ENCODE measurements at places on chromosomes 1 and 21.

DNA sequence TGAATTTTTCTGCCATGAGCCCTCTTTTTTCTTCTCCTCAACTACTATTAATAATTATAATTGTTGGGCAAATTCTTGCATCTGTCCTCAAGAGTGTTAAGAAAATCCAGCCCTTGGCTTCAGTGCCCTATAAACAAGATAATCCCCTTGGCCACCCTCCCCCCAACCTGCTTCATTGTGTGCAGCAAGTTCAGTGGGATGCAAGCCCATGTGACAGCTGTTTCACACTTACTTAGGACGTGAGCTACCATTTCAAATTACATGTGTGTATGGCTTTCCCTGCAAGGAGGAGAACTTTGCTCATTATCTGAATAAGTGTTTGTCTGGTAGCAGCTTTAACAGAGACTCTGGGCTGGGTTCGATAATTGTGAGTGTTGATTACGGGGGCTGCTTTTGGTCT, 276.2 kb downstream of the CACNA1E start:
- DNase-seq: no peak

DNA sequence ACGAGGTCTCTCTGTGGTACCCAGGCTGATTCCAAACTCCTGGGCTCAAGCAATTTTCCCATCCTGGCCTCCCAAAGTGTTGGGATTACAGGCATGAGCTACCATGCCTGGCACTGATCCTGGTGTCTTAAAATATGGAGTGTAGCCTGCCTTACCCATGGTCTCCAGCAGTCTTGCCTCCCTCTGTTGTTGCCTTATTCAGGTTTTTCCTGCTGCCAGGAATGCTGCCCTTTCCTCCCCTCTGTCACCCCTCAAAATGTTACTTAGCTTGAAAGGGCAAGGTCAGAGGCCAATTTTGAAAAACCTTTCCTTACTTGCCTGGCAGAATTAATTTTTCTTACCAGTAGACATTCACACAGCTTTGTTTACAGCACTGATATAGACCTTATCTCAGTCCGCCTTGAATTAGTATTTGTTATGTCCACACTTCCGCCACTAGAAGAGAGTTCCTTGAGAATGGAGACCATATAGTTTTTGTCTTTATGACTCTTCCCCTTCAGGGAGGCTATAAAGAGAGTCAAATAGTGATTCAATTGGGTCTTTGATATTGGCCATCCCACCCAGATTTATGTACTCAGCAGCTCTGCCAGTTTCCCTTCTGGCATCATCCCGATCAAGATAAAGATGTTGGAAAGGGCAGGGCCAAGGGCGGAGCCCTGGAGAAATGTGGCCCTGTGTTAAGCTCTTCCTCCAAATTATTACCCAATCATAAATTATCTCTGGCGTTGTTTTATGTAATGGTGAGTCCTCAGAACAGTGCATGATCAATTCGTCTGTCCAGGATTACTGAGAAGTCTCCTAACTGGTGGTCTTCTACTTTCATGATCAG, 38.8 kb downstream of the C1orf21 start:
- DNase-seq: no peak

DNA sequence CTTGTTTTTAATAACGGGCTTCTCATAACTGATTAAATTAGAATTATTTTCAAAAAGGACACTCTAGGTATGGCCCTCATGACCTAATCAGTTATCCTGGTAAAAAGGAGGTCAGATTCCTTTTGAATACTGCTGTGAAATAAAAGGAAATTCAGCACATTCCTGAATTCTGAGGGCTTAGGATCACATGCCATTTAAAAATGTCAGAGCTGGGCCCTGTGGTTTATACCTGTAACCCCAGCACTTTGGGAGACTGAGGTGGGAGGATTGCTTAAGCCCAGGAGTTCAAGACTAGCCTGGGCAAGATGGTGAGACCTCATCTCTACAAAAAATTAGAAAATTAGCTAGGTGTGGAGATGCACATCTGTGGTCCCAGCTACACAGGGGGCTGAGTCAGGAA, 18.0 kb upstream of the RABGGTB start:
- DNase-seq: no peak

DNA sequence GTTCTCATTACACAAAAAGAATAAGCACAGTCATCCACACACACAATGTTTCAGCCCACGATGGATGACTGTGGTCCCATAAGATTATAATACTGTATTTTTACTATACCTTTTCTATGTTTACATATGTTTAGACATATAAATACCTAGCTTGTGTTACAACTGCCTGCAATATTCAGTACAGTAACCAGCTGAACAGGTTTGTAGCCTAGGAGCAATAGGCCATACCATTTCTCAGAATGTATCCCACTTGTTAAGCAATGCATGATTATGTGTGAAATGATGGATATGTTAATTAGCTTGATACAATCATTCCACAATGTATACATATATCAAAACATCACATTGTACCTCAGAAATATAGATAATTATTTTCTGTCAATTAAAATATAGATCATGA, 33.2 kb upstream of the SAMD13 start:
- no peak for DNase-seq

- no peak for DNase-seq
Observed at GRCh38 chr21:42630626-42631025, 22.8 kb upstream of the PDE9A start.

GRCh38 chr1:231420299-231420958, 1.7 kb downstream of the EGLN1 start:
- no peak for DNase-seq

DNA sequence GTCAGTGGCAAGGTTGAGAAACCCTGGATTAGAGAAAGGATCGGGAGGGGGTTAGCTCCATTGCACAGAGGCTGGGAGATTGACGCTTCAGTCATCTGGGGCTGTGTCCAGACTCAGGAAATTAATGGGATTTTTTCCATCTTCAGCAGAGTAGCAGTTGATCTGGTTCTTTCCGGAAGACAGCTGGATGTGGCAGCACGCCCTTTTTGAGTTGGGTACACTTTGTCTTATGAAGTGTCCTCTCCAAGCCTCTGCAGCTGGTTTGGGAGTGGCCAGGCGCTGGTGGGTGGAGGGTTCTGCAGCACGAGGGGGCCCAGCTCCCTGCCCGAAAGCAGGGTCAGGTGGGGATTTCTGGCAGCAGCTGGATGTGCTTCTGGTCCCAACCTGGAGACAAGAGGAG, 95.1 kb downstream of the TAS1R2 start:
- peak; percentile 28 for DNase-seq

DNA sequence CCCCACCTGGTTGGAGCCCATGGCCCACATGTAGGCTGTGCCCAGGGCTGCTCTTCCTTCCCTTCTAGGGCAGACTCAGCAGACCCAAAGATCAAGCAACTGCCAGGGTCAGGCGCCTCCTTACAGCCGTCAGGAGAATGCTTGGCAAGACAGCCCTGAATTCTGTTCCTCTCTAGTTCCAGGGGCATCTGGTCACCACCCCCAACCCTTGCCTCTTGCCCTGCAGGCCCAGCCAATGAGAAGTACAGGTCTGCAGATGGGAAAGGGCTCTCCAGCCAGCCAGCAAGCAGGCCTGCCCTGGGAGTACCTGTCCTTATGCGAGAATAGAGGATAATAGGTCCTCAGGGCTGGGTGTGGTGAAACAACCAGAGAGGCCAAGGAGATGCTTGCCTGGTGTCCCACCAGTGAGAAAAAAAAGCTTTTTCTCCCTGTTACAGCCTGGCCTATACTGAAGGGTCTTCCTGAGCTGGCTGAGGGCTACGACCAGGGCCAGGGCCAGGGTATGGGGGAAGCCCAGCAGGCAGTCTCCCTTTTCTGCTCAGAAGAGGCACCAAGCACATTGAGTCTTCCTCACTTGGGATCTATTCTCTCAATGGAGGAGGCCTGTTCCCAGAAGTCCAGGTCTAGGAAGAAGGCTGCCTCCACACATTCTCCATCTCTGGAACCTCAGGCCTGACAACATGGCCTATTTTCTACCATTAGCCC, 31.4 kb downstream of the NAV1 start:
- no peak for DNase-seq

- no peak for DNase-seq
Observed at GRCh38 chr1:224773646-224774045, 155.8 kb upstream of the DNAH14 start.

GRCh38 chr1:67626090-67626860, 58.7 kb upstream of the GADD45A start:
- no peak for DNase-seq

DNA sequence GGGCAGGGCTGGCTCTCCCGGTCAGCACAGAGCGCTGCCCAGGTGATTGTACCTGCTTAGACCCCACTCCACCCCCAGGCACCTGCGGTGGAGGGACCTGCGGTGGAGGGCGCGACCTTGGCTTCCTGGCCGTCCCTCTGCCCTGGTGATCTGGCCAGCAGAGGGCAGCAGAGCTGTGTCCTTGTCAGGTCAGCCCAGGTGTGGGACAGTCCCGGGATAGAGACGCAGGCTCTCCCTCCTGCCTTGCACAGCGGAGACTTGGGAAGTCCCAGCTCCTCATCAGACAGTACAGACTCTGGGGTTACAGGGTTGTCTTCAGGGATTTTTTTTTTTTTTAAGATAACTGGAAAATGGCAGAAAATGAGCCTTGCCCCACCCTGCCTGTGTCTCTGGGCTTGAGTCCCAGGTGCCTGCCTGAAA, 10.0 kb downstream of the SLX9 start:
- DNase-seq: peak; percentile 58

DNA sequence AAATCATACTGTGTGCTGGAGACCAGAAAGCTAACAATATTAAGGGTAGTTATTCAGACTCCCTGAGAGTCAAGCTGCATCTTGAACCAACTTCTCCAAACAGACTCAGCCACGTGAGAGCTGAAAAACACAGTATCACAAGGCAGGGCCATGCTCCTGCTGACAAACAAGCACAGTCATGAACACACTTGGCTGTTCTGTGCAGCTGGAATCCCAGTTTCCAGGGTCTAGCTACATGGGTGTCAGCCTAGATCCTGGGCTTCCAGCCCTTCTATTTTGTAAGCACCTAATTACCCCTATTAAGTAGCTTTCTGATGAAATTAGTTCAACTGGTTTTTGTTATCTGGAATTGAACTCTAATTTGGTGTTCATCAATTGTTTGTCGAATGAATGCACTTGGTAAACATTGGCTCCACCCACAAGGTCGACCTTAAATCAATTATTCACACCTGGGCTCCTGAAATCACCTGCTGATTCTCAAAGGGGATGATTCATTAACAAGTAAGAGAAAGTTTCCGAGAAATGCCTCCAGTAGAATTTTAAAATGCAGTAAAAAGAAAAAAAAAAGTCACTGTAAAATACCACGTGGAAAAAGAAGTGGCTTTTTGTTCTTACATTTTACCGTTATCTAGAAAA, 179.3 kb downstream of the ZC3H11B start:
- DNase-seq: no peak

GRCh38 chr1:20322081-20322824, 31.6 kb downstream of the VWA5B1 start:
- DNase-seq: no peak

DNA sequence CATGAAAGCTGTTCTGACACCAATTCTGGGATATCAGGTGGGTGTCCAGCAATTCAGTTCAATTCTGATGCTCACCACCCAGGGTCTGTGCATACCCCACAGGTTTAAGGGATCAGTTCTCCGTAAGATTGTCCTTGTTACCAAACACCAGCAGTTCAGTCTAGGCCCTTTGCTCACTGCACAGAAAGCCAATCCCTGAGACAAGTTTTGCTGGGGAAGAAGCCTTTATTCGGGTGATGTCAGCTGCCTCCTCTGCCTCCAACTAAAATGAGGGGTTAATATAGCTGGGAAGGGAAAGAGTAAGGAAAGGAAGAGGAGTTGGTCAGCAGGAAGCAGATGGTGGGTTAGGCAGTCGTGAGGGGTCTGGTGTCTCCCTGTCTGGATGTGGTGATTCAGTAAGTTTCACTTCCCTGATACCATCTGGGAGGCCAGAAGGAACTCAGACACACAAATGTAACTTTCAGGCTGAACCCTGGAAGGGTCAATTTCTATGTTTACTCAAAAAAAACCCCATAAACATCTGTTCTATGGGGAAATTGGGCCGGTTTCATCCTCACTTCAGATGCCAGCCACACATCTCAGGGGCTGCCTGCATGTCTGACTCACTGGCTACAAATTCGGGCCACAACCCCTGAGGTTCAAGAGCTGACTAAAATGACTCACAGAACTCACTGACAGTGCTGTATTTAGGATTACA, 83.3 kb upstream of the PGBD5 start:
- no peak for DNase-seq

DNA sequence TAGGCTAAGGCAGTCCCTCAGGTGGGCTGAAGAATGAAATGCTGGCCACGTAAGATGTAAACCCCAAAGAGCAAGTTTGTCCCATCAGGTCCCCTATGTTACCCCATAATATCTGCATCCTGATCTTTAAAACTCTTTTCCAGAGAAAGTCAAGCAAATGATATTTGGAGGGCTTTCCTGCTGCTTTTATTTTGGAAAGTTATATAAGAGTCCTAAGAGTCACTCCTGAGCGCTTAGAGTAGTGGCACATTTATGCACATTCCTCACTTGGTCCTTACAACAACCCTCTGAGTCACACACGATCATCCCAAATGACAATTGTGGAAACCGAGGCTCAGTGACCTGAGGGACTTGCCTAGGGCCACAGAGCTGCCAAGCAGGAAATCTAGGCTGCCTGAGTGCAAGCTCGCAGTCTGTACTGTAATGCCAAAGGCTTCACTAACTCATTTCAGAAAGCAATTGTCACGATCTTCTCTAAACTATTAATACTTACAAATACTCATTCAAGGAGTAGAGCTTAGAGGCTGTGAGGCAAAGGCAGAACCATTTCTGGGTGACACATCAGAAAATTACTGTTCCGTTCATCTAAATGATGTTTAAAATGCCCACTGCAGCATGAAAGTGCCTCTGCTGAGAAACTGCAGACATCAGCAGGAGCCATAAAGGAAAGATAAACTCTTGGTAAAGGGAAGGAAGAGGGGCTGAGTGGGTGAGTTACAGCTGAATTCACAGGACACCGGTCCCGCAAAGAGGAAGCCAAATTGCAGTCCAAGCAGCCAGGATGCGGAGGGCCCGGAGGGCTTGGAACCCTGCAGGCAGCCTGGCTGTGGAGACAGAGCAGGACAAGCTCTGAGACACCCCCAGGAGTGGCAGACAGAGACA, 30.8 kb downstream of the CAPZB start:
- no peak for DNase-seq

GRCh38 chr1:215878128-215878527, 311.0 kb downstream of the KCTD3 start:
- no peak for DNase-seq

DNA sequence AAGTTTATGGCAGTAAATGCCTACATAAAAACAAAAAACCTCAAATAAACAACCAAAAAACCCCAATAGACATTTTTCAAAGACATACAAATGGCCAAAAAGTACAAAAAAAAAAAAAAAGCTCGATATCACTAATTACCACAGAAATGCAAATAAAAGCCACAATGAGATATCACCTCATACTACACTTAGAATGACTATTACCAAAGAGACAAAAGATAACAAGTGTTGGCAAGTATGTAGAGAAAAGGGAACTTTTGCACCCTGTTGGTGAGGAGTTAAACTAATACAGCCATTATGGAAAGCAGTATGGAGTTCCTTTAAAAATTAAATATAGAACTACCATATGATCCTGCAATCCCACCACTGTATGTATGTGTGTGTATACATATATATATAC, 21.1 kb downstream of the SLC25A24 start:
- DNase-seq: no peak

- DNase-seq: no peak
Observed at GRCh38 chr21:42490720-42491119, 5.3 kb downstream of the RSPH1 start.

GRCh38 chr1:222918801-222919477, 104.1 kb downstream of the DISP1 start:
- no peak for DNase-seq
